ENCODE measurements at places on chromosomes 16 and 17.

GRCh38 chr17:63347475-63347874, 98.6 kb downstream of the CYB561 start:
- no peak for DNase-seq

DNA sequence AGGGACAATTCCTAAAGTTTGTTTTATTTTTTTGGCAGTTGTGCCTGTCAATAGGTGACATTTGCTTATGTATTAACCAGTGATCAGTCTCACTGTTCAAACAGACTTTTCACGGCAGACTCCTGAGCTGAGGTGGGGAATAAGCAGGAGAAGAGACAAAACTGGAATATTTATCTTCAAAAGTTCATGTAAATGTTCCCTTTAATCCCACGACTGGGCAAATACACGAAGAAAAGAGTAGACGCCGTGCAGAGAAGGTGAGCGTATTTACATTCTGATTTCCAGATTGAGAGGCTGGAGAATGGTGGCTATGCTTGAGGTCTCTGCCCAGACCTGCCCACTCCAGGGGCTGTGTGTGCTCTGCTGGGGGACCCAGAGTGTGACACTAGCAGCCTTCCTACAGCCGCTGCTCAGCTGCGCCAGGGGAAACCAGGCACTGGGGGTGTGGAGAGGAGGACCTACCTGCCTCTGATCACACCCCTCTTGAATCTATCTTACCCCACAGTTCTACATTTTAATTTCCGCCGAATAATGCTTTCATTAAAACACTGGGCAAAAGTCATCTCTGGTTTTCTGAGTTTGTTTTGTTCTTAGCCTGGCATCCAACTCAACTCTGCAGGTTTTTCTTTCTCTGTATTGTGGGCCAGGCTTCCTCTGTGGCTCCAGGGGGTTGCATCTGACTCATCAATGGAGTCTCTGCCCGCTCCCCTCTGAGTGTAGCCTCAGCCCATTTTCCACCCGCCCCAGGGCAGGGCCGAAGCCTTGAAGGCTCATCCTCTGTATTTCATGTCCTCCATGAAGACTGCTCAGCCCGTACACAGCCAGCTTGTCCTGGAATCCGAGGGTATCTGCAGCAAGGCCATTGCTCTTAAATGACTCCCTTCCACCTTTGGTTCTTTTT, 237.1 kb downstream of the NTN1 start:
- DNase-seq: no peak

GRCh38 chr16:50448981-50449380, 80.2 kb upstream of the BRD7 start:
- no peak for DNase-seq

DNA sequence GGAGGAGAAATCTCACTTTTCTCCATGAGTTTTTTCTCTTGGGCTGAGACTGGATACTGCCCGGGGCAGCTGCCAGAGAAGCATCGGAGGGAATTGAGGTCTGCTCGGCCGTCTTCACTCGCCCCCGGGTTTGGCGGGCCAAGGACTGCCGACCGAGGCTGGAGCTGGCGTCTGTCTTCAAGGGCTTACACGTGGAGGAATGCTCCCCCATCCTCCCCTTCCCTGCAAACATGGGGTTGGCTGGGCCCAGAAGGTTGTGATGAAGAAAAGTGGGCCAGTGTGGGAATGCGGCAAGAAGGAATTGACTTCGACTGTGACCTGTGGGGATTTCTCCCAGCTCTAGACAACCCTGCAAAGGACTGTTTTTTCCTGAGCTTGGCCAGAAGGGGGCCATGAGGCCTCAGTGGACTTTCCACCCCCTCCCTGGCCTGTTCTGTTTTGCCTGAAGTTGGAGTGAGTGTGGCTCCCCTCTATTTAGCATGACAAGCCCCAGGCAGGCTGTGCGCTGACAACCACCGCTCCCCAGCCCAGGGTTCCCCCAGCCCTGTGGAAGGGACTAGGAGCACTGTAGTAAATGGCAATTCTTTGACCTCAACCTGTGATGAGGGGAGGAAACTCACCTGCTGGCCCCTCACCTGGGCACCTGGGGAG, 19.1 kb downstream of the NGFR start:
- DNase-seq: no peak

DNA sequence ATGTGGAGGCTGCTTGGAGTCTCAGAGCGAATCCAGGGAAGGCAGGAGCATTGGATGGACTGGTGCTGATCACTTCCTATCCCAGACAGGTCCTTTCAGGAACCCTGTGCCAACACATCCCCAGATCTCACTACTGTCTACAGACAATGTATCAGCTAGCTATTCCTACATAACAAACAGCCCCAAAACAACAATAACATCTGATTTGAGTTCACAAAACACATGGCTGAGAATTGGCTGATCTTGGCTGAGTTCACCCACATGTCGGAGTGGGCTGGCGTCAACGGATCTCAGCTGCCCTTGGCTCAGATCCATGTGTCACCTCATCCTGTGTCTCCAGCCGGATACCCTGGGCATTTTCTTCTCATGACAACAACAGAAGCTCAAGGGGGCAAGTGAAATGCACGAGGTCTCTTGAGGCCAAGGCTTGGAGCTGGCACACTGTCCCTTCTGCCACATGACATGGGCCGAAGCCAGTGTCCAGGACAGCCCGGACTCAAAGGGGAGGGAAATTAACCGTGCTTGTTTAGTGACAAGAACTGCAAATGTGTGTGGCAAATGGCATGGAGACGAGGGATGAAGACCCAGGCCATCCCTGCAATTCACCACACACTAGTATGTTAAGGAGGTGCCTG, 18.7 kb downstream of the SNX20 start:
- DNase-seq: no peak

GRCh38 chr16:75048054-75048453, 49.2 kb downstream of the ZNRF1 start:
- no peak for DNase-seq

GRCh38 chr16:61829631-61830030, 206.6 kb downstream of the CDH8 start:
- DNase-seq: no peak

GRCh38 chr16:72013389-72013788, 4.8 kb downstream of the DHODH start:
- no peak for DNase-seq

GRCh38 chr16:68126395-68126794, 41.2 kb downstream of the NFATC3 start:
- no peak for DNase-seq

DNA sequence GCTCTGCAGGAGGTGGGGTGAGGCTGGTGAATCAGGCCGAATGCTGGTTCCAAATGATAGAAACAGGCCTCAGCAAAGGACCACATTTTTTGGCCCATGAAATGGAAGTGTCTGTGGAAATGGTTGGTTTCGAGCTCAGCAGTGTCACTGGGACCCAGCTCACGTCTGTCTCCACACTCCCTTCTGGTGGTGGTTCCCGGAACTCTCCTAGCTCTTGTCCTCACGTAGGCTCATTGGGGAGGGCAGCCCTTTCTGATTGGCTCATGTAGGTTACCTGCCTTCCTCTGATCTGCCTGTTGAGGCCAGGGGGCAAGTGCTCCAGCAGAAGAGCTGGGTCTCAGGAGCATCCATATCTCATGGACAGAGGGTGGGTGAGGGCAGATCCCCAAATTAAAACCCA, 4.0 kb downstream of the ALG1 start:
- no peak for DNase-seq

GRCh38 chr16:2825906-2826305, 4.2 kb upstream of the ZG16B start:
- no peak for DNase-seq
